Activated CD4-positive, CD25-positive, alpha-beta regulatory T cell treated with anti-CD3 and anti-CD28 coated beads, Interleukin-2, amount 50 U/mL, for 24 hours (primary cell): ENCODE measurements at places on chromosomes 12 and 14.

GRCh38 chr12:3137268-3137781 lies 60.1 kb downstream of the TSPAN9 start:
- no peak for ATAC-seq

- no peak for ATAC-seq
These were observed 5.6 kb downstream of the MSI1 start for GRCh38 chr12:120363274-120363855.

DNA sequence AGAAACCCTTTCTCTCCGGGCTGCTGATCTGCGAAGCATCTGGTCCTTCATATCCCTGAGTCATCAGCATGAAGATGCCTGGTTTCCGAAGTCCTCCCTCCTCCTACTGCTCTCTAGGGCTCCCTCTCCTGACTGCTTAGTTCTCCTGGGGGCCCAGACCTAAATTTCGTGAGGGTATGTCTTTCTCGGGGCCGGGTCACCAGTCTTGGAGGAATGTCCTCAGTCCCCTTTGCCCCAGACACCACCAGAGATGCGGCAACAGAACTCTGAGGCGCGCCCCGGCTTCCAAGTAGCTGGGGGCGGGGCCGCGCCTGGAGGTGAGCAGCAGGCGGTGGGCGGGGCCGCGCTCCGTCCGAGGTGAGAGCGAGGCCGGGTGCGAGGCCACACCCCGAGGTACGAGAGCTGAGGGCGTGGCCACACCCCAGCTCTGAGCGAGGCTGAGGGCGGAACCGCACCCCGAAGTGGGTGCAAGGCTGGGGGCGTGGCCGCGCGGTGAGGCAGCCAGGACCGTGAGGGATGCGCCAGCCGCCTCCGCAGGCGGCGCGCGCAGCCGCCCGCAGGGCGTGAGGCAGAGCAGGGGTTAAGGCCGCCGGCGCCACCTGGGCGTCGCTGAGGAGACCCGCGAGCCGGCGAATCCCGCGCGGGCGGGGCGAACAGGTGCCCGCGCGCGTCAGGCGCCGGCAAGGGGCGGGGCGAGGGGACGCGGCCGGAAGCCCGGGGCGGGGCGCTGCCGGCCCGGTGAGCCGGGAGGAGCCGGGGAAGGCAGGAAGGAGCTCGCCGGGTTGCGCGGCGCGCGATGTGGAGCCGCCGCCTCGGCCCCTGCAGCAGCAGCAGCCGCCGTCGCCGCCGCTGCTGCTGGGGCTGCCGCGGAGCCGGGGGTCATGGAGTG lies at the start of gene BICDL1:
Gene BICDL1, plus strand, starts transcription at position 765 of the 889 bp plus-strand sequence. CDS start 633 bp downstream, outside the sequence.
- peak; percentile 83 for ATAC-seq

DNA sequence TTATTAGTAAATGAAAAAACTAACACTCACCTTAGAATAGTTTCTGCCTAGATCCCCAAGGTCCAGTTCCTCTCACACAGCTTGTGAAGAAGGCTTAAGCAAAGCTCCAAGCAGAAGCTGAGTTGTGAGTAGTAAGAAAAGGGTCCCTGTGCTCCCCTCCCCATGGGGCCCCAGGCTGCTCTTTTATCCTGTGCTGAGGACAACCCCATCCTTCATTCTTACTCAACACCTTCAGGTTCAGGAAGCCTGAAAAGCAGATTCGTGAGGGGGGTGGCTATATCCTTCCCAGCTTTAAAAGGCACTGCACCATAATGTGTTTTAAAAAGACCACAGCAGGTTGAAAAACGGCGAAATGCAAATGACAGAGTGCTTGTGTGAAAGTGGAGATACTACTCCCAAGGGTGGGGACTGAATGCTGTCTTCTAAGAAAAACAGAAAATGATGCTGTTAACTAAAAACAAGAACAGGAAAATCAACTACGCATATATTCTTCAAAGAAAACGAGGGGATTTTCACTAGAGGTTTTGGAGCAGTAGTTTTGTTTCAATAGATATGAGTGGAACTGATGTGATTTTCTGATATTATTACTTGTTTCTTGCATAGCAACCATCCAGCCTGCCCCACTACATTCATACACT lies 182.7 kb downstream of the KTN1 start:
- no peak for ATAC-seq

DNA sequence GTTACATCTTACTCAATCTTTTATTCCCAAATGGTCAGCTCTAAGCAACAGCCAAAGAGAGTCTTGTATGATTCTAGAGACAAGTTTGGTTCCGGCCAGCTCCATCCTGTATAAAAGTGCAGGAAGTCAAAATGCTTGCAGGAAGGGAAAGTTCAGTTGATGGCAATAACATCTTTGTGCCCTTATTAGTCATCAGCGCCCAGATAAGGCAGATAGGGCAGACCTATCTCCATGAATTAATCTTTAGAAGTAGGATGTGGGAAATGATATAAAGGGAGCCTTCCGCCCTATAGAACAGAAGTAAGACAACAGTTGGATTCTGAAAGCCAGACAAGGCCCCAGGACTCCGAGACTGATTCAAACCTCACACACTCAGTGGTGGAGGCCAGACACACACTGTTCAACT lies 6.4 kb downstream of the GNS start:
- ATAC-seq: no peak
